ENCODE measurements at places on chromosomes 4 and X.
A peak's percentile ranks its signal among the peaks of the same experiment; 100 is the strongest.

GRCh38 chrX:86148024-86148511 lies at the start of gene DACH2:
Gene DACH2 (plus strand): TSS chrX:86148451.
- DNase-seq: no peak

DNA sequence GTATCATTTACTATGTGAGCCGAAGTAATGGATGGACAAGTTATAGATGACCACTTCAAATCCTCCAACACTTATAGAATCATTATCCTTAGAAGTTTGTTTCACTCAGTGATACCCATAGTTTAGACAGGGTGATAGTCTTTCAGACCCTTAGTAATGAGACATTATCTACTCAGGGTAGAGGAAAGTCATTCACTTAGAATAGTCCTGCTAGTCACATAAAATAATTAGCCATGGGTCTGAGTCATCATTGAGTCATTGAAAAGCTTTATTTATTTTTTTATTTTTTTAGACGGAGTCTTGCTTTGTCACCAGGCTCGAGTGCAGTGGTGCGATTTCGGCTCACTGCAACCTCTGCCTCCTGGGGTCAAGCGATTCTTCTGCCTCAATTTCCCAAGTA lies 321.7 kb upstream of the FSTL5 start:
- DNase-seq: no peak

DNA sequence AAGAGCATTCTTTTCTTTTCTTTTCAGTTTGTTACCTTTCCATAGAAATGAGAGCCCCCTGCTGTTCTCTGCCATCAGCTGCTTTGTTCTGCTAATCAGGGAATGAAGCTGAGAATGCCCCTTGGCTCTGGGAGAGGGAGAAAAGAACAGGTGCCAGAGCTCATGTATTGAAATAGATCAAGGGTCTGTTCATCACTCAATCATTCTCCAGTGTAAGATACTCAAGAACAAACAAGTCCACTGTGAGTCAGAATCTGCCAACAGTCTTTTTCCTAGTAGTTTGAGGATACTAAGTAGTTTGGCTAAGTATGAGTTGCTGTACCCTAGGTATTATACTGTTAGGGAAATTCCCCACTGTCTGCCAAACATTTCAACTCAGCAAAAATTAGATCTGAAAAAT lies 144.3 kb downstream of the RTL3 start:
- peak; percentile 25 for DNase-seq

DNA sequence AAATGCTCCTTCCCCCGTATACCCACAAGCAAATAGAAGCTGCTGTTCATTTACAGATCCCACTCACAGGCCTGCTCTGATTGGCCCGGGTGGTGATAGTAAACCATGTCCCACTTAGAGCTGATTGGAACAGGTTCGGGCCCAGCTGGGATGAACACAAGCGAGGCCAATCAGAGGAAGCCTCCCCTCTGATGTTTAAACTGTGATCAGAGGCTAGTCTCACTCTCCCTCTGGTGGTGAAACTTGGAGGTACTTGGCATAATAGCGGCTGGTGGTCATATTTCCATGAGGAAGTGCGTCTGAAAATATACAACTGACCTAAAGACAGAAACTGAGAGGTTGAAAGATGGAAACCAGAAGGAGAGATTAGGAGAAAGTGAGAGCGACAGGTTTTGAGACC lies 51.5 kb upstream of the TRPC3 start:
- peak; percentile 7 for DNase-seq

DNA sequence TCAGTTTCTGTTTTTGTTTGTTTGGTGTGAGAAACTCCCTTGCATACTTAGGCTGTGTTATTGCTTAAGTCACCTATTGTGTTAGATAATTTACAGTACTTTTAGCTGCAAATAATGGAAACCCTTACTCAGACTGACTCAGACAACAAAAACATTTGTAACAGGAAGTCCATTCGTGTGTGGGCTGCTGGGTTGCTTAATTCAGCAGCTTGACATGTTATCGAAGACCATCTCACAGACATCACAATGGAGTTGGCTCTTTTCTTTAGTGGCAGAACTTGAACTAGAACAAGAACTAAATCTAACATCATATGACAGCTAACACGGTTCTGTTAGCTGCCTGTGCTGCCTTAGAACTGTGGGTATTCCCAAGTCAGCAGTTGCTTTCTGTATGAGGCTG lies 9.9 kb upstream of the GABRE start:
- DNase-seq: no peak

DNA sequence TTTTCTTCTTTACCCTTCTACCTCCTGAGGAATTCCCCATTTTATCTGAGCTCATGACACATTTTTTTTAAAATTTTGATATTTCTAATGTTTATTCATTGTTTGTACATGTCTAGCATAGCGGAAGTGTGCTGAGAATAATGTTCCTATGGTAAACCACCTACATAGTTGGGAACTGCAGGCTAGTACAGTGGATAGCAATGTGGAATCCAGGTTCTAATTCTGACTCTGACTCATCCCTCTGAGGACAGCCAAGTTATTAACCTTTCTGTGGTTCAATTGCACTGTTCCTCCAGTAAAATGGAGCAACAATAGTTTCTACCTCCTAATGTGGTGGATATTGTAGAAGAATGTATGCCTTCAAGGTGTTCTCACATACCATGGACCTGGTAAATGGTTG lies 20.6 kb upstream of the APELA start:
- DNase-seq: no peak

DNA sequence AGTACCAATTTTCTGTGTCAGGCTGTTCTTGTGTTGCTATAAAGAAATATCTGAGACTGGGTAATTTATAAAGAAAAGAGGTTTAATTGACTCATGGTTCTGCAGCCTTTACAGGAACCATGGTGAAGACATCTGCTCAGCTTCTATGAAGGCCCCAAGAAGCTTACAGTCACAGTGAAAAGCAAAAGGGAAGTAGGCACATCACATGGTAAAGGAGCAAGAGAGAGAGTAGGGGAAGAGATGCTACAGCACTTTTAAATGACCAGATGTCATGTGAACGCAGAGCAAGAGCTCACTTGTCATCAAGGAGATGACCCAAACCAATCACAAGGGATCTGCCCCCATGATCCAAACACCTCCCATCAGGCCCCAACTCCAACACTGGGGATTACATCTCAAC lies 174.3 kb downstream of the ATP10D start:
- no peak for DNase-seq

GRCh38 chrX:21581479-21581878 lies 76.7 kb downstream of the KLHL34 start:
- DNase-seq: no peak

DNA sequence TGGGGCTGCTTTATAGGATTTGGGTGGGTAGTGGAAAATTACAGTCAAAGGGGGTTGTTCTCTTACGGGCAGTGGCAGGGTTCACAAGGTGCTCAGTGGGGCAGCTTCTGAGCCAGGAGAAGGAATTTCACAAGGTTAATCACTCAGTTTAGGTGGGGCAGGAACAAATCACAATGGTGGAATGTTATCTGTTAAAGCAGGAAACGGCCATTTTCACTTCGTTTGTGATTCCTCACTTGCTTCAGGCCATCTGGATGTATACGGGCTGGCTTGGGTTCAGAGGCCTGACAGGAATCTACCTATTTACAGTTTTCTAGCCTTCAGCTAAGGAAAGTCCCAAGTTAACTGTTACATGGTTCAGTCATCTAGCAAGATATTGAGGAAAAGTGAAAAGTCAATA lies 1003.5 kb downstream of the STPG2 start:
- DNase-seq: no peak

- no peak for DNase-seq
These were observed 392.5 kb downstream of the C4orf33 start for GRCh38 chr4:129488427-129488826.

- no peak for DNase-seq
These were observed 43.2 kb downstream of the ASMT start for GRCh38 chrX:1658071-1658491.

GRCh38 chrX:38919202-38919601 lies 117.9 kb downstream of the MID1IP1 start:
- no peak for DNase-seq

DNA sequence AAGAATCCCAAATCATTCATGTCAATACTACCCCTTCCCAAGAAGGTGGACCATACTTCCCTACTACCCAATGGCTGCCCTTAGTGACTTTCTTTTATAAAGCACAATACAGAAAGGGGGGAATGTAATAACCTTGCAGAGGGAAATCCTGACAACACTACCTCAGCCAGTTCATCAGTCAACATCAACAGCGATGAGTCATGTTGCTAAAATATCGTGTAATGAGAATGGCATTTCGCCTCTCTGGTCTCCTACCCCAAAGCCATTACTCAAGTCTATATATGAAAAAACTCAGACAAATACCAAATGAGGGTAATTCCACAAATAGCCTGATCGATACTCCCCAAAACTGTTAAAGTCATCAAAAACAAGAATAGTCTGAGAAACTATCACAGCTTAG lies 3.3 kb upstream of the MAGEA8 start:
- no peak for DNase-seq

GRCh38 chrX:101385795-101386541 lies at the start of gene BTK:
Gene BTK (minus strand): TSS chrX:101386191. CDS start chrX:101375284, 10,907 bp downstream.
- DNase-seq: no peak

DNA sequence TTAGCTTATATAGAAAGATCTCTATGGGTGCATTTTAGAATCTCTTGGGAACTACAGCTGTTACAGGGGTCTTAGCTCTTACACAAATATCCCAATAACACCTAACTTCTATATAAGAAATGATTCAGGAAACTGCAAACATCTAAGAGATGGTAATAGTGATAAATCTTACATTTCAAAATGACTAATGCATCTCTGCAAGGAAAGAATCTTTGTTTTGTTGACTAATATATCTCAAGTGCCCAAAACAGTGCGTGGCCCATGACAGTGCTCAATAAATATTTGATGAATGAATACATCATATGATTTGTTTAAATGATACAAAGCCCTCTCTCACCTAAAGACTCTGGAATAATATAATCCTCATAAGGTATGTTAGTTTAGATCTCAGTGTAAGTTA lies 47.5 kb downstream of the CENPE start:
- no peak for DNase-seq

DNA sequence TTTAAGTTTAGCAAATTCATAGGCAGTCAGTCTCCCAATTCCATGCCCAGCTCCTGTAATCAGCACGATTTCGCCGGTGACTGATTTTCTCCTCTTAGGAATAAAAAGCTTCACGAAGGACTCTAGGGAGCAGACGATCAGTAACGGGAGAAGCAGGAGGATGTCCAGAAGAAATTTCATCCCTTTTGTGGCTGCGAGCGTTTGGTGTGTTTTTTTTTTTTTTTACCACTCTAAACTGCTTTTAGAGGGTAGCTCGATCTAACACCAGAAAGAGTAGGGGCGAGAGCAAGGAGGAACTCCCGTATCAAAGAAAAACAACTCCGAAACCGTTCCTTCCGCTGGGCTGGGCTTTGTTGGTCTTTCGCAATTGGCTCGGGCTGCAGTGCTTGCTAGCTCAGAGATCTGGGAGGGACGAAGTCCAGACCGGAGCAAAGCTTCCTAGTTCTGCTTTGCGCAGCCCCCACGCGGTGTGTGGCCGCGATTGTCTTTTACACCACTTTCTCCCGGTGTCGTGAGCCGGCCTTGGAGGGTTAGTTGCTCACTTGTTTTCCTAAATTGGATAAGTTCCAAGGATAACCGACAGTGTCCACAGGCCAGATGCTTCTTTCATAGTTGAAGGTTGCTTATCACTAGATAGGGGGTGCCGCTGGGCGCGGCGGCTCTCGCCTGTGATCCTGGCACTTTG lies at the start of gene HSD17B11:
TSS of gene HSD17B11 (minus strand) at position 298 of the 685 bp plus-strand sequence. CDS start at position 180, 118 bp downstream.
- DNase-seq: peak; percentile 49

GRCh38 chr4:26206339-26206738 lies 114.5 kb upstream of the RBPJ start:
- no peak for DNase-seq

- peak; percentile 40 for DNase-seq
These were observed 739 bp downstream of the LARP1B start for GRCh38 chr4:128061566-128062536.

DNA sequence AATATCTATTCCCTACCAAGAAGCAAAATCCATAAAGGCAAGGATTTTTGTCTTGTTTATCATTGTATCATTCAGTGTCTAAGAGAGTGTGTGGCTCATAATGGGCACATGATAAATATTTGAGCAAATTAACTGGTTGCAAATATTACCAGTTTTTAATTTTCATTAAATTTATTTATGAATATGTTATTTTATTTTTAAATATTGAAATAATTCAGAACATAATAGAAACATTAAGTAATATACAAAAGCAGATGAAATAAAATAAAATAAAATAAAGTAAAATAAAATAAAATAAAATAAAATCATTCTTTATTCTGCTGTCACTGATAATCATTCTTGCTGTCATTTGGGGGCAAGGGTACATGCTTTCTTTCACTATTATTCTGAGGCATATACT lies 120.9 kb downstream of the NPFFR2 start:
- DNase-seq: no peak

GRCh38 chr4:105417624-105418023 lies 56.2 kb downstream of the PPA2 start:
- no peak for DNase-seq

GRCh38 chrX:154761977-154762536 lies 607 bp upstream of the DKC1 start:
- DNase-seq: no peak

- DNase-seq: no peak
These were observed 83.0 kb downstream of the MAB21L2 start for GRCh38 chr4:150664935-150665334.

DNA sequence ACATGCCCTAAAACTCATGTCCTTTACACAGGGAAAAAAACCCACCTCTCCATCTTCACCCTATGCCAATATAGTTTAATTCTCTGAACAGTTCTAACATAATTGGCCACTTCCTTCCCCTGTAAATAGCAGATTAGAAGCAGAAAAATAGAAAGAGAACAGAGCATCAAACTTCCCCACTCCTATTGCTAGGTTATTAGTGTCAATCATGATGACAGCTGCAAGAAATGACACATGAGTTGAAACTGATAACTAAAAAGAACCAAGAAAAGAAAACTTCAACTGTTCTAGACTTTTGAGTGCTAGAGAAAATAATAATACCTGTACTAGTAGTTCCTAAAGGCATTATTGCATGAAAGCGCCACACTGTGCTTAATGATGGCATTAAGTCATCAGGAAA lies 284.5 kb upstream of the TRPC5 start:
- no peak for DNase-seq

- DNase-seq: no peak
These were observed 35.9 kb upstream of the PTPN13 start for GRCh38 chr4:86558258-86558657.

DNA sequence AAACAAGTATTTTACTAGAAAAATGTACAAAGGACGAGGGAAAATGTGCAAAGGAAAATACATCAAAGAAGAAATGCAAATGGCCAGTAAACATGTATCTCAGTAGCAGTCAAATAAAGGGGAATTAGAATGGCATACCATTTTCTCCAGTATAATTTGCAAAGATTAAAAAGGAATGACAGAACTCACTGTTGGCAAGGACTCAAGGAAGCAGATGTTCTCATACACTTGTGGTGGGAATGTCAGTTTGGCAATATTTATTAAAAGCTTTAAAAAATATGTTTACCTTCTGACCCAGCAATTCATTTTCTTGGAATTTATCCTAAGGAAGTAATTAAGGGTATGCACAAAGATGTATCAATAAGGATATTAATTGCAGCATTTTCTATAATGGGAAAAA lies 7.6 kb downstream of the CLCN5 start:
- no peak for DNase-seq

GRCh38 chrX:135923353-135923752 lies 29.8 kb downstream of the SAGE1 start:
- DNase-seq: no peak

Measured in activated CD4-positive, alpha-beta T cell treated with anti-CD3 and anti-CD28 coated beads, Interleukin-2, amount 50 U/mL, for 24 hours (primary cell).